Fibroblast of skin of back (primary cell): ENCODE measurements at places on chromosomes 11 and 22.

DNA sequence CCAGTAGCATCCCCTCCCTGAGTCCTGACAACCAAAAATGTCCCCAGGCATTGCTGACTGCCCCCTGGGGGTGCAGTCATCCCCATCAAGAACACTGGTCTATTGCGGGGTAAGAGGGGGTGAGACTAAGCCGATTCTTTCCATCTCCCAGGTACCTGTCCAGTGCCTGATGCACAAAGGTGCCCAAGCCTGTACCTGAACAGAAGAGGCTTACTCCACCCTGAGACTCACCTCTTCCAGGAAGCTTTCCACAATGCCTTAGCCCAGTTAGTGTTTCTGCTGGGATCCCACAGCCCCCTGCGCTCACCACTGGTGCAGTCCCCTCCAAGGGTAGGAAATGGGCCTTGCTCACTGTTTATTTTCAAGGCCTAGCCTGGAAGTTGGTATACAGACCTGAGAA, 22.9 kb downstream of the TPST2 start:
- no peak for DNase-seq

GRCh38 chr11:96199563-96200025, 143.4 kb downstream of the MAML2 start:
- peak; percentile 57 for DNase-seq

DNA sequence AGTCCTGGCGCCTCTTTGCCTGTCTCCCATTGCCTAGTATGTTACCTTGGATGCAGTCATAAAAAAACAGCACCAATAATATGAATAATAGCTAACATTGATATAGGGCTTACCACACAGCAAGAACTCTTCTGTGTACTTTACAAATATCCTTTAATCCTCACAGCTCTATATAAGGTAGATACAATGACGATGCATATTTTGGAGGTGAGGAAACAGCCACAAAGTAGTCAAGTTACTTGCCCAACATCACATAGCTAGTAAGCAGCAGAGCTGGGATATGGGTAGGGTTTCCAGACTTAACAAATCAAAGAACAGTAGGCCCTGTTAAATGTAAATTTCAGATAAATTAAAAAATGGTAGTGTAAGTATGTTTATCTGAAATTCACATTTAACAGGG, 128.8 kb downstream of the ST3GAL4 start:
- peak; percentile 81 for DNase-seq

DNA sequence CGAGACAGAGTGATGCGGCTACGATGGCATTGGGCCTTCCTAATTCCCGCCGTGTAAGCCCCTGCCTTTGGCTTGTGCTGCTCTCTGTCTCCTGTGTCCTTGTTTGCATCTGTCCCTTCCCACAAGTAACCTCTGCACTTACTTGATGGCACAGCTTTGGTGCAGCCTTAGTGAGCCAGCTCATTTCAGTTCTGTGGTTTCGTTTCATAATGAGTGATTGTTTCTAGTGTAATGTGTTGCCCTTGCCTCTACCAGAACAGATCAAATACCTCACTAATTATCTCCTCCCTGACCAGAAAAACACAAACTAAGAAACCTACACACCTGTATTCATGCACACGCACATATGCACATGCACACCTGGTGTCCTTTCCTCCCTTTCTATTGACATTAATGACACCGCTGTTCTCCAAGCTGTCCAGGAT, 58.8 kb downstream of the GRK3 start:
- no peak for DNase-seq
